ENCODE measurements at places on chromosomes 12 and 14.

- no peak for DNase-seq
Observed at GRCh38 chr12:47023311-47023710, 56.1 kb upstream of the PCED1B start.

GRCh38 chr12:92183575-92183974 lies 37.9 kb upstream of the BTG1 start:
- DNase-seq: no peak

DNA sequence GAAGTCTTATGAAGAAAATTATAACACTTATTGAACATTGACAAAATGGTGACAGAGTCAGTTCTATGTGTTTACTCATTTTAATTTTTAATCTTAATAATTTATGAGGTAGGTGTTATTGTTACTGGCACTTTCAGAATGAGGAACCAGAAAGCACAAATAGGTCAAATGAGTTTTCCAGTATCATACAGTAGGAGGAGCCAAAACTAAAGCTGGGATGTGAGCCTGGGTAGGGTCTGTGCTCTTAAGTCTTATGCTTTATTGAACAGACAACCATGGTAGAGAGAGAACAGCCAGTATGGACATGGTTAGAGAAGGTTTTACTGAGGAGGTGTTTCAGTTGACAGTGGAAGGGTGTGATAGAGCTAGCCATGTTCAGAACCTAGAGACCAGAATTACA lies 775.7 kb downstream of the TMTC2 start:
- no peak for DNase-seq

GRCh38 chr14:95769976-95770375 lies 56.1 kb upstream of the TCL1A start:
- no peak for DNase-seq

DNA sequence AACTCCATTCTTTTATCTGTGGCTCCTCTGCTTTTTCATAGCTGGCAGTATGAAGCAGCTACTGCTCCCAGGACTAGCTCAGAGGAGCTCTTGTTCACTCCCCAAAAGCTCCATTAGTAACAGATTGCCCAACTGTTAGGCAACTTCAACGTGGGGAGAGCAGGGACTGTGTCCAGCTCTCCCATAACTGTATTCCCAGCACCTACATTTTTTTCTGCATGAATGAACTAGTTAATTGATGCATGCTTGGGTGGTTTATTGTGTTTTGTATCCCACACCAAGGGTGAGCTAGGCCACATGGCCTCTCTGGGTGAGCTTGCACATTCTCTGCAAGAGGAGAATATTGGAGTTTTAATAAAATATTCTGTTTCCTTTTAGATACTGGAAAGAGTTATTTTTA lies 15.2 kb downstream of the STON2 start:
- DNase-seq: peak; percentile 30

DNA sequence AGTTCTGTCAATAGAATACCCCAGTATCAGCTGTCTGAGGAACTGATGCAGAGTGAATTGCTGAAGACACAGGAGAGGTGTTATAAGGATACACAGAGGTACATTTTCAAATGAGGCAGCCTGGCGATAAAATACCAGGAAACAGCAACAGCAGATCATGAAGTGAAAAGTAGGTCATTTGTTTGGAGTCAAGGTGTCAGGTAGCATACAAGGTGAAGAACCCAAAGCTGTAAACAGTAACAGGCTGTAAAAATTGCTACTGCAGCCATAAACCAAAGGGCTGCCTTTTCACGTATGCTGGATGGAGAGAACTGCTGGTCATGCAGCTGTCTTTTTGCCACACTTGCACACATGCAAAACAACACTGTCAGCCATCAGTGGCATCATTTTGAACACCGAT lies 9.3 kb upstream of the TWF1 start:
- DNase-seq: no peak

GRCh38 chr12:78375461-78375860 lies 489.1 kb upstream of the SYT1 start:
- DNase-seq: no peak

DNA sequence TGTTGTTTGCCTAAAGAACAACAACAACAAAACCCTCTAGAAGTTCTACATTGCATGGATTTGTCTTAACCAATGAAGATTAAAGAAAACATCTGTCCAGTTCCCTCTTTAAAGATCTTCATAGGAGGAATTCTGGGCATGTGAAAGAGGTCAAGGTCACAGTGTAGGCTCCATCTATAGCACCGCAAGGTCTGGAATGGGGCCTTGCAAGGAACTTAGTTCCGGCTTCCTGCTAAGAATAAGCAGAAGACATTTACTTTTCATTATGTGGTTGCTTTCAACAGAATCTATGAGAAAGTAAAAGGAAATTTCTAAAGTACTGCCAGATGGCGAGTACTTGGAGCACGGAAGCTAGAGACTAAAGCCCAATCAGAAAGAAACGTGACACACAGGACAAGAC lies 57.2 kb upstream of the GNPNAT1 start:
- no peak for DNase-seq

GRCh38 chr14:93970965-93971634 lies 5.3 kb downstream of the ASB2 start:
- DNase-seq: no peak

DNA sequence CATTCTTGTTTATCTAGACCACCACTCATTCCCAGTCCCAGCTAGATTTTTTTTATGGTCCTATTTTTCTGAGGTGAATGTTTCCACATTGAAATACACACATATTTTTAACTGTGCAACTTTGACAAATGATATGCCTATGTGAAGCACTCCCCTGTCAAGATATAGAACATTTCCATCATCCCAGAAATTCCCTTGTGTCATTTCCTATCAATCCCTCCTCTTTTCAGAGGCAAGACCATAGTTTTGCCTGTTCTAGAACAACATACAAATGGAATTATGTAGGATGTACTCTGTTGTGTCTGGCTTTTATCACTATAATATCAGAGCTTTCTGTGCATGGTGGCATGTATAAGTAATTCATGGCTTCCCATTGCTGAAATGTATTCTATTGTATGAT lies 32.7 kb downstream of the TMEM19 start:
- DNase-seq: no peak

GRCh38 chr14:74392616-74393570 lies 33.1 kb downstream of the SYNDIG1L start:
- DNase-seq: no peak
